ENCODE measurements at places on chromosomes 16 and 17.

GRCh38 chr16:75010427-75010826 is 11.6 kb downstream of the ZNRF1 start:
- no peak for DNase-seq

DNA sequence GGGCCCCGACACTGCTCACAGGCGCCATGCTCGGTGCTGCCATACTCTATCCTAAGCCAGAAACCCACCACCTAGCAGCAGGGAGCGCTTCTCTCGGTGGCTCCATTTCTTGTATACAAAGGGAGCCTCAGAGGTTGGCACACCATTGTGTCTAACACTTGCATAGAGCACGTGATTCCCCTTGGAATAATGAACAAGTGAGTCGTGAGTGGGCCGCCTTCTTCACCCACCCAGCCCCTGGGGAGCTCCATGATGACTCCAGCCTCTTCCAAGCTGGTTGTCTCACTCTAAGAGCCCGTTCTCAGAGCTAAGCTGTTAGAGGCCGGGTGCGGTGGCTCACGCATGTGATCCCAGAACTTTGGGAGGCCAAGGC is 82.3 kb upstream of the ZNF469 start:
- no peak for DNase-seq

DNA sequence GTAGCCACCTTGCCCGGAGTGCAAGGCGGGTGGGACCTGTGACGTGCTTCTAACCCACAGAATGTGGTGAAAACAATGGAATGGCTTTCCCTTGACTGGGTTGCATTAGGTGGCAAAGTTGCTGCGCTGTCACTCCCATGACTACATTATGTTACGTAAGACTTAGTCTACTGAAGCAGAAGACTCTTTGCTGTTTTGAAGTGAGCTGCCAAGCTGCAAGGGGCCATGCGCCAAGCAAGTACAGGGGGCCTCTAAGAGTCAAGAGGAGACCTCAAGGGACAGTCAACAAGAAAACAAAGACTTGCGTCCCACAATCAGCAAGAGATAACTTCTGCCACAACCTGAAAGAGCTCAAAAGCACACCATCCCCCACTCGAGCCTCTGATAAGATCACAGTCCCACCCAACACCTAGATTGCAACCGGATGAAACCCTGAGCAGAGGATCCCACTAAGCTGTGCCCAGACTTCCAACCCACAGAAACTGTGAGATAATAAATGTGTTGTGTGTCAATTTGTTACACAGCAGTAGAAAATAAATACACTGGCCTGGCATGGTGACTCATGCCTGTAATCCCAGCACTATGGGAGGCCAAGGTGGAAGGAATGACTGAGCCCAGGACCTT is 16.5 kb downstream of the ANKRD11 start:
- peak; percentile 77 for DNase-seq

- no peak for DNase-seq
Observed at GRCh38 chr16:66295761-66296546, 70.5 kb upstream of the CDH5 start.

DNA sequence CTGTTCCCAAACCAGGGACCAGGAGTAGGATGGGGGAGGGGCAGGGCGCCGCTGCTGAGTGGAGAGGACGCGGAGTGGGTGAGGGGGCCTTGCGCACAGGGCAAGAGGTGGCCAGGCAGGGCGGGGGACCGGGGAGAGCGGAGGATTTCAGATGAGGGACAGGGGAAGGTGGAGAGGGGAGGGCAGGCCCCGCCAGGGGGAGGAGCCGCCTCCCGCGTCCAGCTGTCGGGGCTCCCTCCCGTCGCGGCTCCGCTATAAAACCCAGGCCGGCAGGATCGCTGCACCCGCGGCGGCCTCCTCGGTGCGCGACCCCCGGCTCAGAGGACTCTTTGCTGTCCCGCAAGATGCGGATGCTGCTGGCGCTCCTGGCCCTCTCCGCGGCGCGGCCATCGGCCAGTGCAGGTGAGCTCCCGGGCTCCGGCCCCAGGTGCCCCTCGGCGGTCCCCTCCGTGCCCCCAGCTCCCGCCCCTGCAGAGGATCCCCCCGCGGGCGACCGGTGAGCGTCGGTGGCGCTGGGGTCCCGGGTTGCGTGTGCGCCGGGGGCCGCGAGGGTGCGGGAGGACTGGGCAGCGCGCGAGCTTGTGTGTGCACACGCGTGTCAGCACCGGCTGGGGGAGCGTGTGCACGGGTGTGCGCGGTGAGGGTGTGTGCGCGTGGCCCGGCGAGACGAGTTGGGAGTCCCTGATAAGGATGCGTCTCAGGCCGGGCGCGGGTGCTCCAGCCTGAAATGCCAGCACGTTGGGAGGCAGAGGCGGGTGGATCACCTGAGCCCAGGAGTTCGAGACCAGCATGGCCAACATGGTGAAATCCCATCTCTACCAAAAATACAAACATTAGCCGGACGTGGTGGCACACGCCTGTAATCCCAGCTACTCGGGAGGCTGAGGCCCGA is at the start of gene CA4:
TSS of gene CA4 (plus strand) at position 283 of the 892 bp plus-strand sequence. CDS start at position 345, 62 bp downstream.
- DNase-seq, result no peak

- peak; percentile 75 for DNase-seq
Observed at GRCh38 chr17:81154961-81155360, 10.3 kb upstream of the PVALEF start.

GRCh38 chr17:31674717-31675349 is 184.2 kb downstream of the COPRS start:
- DNase-seq, result no peak

DNA sequence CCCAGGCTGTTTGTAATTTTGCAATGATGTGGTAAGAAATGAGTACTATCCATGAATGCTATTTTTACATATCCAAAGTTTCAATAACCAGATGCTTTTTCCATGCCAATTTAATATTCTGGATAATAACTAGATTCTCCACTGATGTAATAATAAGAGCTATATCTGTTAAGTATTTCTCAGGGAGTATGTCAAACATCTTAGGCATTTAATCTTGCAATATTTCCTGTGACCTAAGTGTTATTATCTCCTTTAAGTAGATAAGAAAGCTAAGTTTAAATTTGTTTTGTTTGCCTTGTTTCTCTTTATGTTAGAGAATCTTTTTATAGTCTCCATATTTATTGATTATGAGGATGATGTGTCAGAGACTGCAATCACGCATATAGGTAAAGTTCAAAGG is 32.3 kb upstream of the HS3ST3A1 start:
- DNase-seq, result no peak

GRCh38 chr16:11806721-11807120 is 9.7 kb upstream of the ZC3H7A start:
- DNase-seq, result no peak

GRCh38 chr16:24318680-24319079 is 62.5 kb downstream of the CACNG3 start:
- no peak for DNase-seq

GRCh38 chr17:80873307-80873951 is 118.2 kb upstream of the CHMP6 start:
- peak; percentile 93 for DNase-seq

GRCh38 chr16:28951410-28951943 is 740 bp downstream of the NFATC2IP start:
- no peak for DNase-seq

GRCh38 chr16:3266873-3267537 is 10.6 kb upstream of the MEFV start:
- peak; percentile 38 for DNase-seq

DNA sequence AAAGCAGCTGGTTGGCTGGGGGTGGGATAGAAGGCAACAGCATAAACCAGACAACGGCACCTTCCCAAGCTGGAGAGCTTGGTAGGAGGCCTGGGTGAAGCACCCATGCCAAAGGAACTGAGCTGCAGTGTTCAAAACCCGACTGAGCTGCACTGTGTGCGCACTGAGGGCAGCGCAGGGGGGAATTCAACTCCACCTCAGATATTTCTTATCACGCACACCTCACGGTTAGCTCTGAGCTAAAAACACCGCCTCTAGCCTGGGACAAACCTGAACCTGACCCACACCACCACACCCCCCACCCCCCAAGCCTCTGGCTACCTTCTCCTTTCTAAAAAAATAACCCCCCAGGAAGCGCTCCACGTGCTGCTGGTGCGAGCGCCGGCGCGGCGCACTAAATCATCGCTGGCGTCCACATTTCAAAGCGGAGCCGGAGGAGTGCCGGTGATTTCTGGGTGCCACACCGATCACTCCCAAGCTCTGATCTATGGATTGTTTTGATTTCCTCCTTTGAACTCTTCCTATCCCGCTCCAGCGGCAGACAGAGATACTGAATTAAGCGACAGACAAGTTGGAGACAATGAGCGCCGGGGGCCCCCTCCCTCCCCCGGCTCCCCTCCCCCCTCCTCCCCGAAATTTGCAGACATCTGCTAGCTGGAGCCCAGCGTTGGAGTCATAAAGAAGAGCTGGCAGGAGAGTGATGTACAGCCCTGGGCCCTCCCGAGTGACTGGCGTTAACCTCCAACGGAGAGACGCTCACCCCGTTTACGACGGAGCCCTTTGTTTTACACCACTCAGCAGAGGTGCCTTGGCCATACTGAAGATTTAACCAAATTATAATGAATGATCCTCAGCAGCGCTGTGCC is 85.0 kb downstream of the NOG start:
- no peak for DNase-seq

DNA sequence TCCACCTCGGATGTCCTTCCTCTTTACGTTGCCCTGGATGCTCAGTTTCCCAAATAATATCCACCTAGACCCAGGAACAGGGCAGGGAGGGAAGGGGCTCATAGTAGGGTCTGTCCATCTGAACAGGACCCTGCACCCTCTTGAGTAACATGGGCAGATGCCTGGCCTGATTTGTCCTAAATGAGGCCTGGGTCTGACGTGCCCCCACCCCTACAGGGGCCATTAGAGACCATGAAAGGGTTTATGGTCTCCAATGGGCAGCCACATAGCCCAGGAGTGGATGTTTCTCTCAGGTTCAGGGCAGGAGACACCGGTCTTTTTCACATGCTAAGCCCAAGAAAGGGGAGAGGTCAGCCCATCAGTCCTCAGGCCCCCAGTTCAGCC is 6.8 kb downstream of the CACNG1 start:
- DNase-seq, result no peak

DNA sequence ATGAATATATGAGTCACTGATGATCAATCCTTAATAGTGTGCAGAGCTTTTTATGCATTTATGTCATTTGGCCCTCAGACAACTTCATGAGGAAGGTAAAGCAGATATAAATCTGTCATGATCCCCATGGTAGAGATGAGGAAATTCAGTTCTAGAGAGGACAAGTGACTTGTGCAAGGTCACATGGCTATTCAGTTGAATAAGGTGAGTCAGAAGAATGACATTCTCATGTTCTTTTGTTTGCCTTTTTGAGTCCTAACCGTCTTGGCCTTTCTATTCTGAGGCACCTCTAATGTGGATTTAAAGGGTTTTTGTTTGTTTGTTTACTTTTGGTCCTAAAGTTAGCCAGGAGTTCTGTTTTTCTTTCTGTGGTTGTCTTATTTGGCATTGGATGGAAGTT is 116.2 kb upstream of the ELAC2 start:
- DNase-seq, result no peak

DNA sequence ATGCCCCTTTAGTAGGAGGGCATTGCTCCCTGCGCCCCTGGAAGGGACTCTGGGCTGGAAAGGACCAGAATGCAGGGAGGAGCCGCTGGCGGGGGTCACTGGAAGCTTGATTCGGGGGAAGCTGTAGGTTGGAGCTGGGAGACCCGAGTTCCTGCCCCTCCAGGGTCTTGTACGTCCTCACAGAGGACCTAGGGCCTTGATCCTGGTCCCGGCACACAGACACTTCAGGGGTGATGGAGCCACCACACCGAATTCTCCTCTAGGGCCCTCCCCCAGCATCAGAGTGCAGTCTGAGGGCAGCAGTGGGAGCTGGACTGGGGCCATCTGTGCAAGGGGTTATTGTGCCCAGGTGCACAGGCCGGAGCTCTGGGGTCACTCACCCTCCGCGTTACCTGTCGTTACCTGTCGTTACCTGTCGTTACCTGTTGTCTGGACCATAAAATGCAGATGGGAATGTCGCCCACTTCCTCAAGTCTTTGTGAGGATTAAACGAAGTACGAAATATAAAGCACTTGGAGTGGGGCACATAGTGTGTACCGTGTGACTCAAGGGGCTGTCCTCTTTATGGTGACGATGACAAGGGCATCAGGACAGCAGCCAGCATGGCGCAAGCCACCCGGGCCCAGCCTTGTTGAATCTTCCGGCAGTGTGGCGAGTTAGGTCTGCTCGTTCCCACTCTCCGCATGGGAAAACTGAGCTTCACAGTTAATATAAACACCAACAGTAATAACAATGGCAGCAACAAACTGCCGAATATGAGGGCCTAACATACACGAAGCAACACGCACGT is 48.6 kb downstream of the CMIP start:
- DNase-seq, result no peak

GRCh38 chr16:56193951-56194726 is 2.9 kb downstream of the GNAO1 start:
- DNase-seq, result peak; percentile 8

DNA sequence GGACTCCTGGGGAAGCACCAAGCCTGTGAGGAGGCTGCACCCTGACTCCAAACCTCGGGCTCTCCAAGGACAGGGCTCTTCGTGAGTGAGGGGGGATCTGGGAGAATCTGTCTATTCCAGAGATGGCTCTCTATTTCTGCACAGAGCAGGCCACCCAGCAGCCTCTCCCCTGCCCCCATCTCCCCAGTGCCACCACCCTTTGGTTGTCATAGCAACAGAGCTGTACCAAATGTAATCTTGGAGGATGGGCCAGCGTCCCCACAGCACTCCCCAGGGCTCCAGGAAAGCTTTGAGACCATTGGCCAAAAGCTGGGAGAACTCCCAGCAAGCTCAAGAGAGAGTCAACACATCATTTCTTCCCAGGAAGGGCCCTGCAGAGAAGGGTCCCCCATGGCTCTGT is 49.3 kb downstream of the ABCC12 start:
- DNase-seq, result no peak

GRCh38 chr17:65405563-65405962 is 155.9 kb downstream of the AXIN2 start:
- DNase-seq, result no peak

DNA sequence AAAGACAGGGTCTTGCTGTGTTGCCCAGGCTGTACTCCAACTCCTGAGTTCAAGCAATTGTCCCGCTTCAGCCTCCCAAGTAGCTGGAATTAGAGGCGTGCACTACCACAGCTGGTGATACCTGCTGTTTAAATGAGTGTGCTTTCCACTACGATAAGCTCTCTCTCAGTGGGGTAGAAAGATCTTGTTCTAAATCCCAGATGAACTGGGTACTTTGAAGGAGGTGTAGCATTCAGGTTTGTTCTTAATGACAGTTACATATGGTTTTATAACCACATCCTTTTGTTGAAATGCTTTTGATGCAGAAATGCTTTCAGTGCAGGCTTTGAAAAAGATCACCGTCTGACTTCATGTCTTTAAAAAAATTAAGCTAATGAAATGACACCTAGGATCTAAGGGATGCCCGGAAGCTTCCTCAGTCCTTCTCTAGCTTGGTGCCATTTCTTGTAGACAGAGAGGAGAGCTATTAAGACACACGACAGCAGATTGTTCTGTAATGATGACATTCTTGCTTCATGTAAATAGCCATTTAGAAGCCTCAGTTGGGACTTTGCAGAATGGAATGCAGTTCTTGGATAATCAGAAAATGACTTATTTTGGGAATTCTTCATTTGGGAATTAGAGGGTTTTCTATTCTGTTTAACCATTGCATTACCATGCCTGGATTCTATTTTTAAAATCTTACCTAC is 19.5 kb downstream of the PMM2 start:
- no peak for DNase-seq
